ENCODE measurements at places on chromosomes 2 and 18.

DNA sequence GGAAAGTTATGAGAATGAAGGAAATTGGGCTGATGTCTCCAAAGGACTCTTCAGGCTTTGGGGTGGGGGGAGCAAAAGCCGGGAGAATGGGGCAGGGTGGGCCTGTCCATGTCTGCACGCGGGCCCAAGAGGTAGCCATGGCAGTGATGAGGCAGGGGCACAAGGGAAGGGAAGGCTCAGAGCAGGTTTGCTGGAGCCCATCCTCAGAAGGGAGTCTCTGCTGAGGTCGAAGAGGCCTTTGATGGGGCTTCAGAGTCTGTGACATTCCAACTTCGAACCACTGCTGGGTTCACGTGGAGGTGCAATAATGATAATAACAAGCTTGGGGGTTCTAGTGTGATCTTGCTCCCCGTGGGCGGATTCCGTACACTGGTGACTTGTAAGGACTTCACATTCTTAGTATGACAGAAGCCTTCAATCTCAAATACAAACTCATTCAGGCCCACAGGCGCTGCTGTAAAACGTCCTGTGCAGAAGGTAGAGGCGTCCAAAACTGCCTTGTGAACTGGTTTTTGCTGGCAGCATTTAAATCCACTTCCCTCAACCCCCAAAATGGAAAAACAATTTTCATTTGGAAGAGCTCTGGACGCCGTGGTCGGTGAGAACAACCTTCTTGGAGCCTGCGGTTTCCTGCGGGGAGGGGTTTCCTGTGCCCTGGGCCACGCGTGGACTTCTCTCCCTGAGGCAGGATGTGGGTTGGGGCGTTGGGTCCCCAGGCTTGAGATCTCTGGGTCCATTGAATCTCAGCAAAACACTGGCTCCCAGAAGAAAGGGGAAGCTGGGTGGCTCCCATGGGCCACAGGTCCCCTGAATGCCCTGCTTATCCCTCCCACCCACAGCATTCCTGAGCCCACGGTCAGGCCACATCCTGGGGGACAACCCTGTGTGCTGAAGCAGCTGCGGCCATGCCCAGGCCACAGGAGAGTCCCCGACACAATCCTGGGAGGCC is 151.0 kb downstream of the TPO start:
- no peak for DNase-seq

- no peak for DNase-seq
Measured at GRCh38 chr2:37654932-37655841, 16.3 kb downstream of the CDC42EP3 start.

DNA sequence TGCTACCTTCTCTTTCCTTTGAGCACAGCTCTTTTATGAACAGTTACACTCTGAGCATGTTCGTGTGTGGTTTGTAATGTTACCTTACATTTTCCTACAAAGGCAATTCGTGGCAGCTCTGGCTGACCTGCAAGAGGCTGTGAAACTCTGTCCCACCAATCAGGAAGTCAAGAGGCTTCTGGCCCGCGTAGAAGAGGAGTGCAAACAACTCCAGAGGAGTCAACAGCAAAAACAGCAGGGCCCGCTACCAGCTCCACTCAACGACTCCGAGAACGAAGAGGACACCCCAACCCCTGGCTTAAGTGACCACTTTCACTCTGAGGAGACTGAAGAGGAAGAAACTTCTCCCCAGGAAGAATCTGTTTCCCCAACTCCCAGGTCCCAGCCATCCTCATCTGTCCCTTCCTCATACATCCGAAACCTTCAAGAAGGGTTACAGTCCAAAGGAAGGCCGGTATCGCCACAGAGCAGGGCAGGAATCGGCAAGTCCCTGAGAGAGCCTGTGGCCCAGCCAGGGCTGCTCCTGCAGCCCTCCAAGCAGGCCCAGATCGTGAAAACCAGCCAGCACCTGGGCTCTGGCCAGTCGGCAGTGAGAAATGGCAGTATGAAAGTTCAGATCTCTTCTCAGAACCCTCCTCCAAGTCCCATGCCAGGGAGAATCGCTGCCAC is 56.9 kb downstream of the WDSUB1 start:
- DNase-seq: no peak

GRCh38 chr2:10045561-10046355 is 2.4 kb downstream of the KLF11 start:
- no peak for DNase-seq

DNA sequence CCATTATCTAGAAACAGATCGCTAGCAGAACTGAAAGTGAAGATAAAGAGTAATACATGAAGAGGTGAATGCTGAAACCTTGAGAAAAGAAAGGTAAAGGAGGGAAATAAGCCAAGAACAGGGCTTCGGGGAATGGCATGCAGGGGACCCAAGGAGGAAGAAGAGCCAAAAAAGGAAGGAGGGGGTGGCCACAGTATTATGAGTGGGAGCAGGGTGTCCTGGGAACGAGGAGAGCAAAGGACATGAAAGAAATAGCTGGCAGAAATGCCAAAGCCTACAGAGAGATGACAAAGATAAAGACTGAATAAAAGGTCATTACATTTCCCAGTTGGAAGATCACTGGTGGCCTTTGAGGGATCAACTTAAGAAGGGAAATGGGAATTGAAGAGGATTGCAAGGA is 82.9 kb downstream of the ACTR3 start:
- DNase-seq: no peak

GRCh38 chr18:74682991-74683297 is 85.3 kb downstream of the ZNF407 start:
- DNase-seq: no peak

DNA sequence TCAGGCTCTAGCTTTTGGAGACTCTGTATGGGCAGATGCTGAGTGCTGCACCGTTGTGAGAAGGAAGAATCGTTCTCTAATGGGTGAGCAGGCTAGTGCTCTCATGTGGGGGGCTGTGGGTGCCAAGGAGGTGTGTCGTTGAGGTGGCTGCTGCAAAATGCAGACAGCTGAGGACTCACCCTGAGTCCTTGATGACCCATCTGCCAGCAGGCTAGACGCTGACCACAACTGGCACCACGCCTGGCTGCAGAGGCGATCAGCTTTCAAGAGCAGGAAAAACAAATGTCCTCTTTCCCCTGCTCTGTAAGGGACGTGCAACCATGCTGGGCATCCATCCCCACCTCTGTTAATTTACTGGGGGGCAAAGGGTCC is 48.2 kb downstream of the HAUS1 start:
- DNase-seq: peak; percentile 91

DNA sequence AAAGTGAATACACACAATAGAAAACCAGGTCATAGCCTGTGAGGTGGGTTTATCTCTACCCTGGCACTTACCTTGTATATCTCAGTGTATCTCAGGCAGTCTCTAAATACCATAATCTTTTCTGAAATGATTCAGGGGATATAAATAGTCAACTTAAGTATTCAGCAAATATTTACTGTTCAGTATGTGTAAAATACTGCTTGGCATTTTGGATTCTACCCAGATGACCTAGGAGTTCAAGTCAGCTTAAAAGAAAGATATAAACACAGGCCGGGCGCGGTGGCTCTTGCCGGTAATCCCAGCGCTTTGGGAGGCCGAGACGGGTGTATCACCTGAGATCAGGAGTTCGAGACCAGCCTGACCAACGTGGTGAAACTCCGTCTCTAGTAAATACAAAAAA is 23.8 kb downstream of the GRHL1 start:
- DNase-seq: no peak

Data from HT1080 (cell line).